Activated naive CD4-positive, alpha-beta T cell treated with anti-CD3 and anti-CD28 coated beads for 36 hours (primary cell): ENCODE measurements at places on chromosomes 5 and 9.

GRCh38 chr5:75640395-75640794 is 29.1 kb downstream of the ANKDD1B start:
- DNase-seq: no peak

DNA sequence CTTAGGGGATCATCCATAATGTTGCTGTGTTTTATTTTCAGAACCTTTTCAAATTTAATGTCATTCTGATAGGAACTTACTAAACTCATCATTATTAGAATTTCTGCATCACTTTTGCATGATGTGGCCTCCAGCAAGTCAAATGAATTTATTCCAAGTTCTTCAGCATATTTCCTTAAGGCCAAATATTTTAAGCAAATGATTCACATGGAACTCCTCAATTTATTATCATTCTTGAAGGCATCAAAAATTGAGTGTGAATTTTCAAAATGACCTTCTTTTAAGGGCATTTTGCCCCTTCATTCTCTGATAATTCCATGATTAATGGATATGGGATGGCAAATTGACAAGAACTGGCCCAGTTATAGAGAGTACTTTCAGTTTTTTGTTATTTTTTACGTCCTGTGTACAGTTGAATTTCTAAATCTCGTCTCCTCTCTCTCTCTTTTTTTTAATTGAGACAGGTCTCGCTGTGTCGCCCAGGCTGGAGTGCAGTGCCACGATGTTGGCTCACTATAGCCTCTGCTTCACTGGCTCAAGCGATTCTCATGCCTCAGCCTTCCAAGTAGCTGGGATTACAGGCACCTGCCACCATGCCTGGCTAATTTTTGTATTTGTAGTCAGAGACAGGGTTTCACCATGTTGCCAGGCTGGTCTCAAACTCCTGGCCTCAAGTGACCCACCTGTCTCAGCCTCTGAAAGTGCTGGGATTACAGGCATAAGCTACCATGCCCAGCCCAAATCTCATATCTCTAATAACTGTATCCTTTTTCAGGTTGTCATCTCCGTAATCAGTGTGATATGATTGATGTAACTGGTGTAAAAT is 29.1 kb downstream of the GPR21 start:
- no peak for DNase-seq

DNA sequence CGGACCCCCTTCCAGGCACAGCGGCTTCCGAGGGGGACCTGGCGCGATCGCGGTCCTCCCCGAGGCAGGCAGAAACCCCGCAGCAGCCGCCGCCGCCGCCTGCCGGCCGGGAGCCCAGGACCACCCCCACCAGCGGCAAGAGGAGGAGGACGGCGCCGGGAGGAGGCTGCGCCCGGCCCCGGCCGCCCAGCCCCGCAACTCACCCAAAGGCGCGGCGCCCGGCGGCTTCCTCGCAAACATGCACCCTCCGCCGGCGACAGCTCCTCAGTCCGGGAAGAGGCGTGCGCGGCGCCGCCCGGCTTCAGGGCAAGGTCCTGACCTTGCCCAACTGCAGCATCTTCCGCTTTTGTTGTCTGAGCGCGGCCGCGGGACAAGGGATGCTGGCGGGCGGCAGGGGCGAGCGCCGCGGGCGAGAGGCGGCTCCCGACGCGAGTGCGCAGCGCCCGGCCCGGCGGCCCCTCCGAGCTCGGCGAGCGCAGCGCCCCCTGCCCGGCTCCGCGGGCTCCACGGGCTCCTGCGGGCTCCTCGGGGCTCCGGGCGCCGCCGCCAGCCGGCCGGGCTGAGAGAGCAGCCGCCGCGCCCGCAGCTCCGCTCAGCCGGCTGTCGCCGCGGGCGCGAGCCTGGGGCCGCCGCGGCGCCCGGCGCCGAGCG is 507 bp downstream of the CTNND2 start:
- no peak for DNase-seq

DNA sequence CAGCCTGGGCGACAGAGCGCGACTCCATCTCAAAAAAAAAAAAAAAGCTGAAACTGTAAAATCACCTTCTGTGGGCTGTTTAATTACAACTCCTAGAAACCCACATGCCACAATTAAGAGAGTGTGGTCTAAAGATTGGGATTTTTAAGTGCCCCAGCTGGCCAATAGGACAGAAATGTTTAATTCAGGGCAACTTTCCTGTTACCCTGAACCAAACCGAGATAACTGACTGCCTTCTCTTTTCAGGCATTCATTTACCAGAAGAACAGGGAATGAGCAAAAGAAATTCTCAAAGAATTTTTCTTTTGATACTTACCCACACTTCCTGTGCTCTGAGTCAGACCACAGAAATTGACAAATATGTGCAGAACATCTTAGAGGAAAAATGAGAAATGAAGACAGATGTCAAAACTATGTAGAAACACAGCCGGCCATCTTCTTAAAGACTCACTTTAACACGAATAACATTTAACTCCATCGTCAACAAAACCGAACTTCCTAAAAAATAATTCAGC is 221.3 kb upstream of the DAPK1 start:
- peak; percentile 8 for DNase-seq

GRCh38 chr9:134689321-134690181 is 47.9 kb downstream of the COL5A1 start:
- peak; percentile 30 for DNase-seq
